Stimulated activated CD8-positive, alpha-beta memory T cell treated with anti-CD3 and anti-CD28 coated beads, Interleukin-2, amount 100 ng/mL, for 1 hour (primary cell): ENCODE measurements at places on chromosomes 1 and 21.

GRCh38 chr1:17594026-17594425 lies 54.5 kb downstream of the ARHGEF10L start:
- no peak for DNase-seq

DNA sequence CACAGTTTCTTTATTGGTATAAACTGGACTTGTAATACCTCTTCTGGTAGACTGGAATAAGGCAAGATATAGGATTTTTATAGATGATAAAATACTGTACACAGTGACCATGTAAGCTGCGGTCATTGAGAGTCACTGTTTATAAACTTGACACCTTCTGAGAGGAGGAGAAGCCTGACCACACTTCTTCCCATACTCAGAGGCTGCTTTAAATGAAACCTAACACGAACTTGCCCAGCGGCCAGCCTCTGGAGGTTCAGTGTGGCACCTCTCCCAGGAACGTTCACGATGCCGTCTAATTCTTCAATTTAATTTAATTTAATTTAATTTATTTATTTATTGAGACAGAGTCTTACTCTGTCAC lies 22.5 kb downstream of the MTARC1 start:
- DNase-seq: no peak

DNA sequence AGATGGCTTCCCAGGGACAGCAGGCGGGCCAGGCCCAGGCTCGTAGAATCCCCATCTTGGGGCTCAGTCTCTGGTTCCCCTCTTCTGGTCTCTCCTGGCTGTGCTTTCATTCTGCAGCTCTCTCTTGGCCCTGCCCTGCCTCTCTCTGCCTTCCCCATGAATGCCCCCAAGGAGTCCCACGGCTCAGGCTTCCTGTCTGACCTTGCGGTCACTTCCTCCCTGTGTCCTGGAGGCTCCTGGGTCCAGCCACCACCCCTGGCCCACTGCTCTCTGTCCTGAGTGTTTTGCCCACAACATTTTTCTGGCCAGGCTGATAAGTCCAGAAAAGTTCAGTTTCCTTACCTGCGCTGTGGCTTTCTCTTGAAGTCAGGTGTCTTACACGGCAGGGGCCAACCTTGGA lies 29.1 kb downstream of the PIGP start:
- no peak for DNase-seq

- DNase-seq: no peak
Measured at GRCh38 chr1:236516929-236517704, 6.7 kb upstream of the LGALS8 start.

DNA sequence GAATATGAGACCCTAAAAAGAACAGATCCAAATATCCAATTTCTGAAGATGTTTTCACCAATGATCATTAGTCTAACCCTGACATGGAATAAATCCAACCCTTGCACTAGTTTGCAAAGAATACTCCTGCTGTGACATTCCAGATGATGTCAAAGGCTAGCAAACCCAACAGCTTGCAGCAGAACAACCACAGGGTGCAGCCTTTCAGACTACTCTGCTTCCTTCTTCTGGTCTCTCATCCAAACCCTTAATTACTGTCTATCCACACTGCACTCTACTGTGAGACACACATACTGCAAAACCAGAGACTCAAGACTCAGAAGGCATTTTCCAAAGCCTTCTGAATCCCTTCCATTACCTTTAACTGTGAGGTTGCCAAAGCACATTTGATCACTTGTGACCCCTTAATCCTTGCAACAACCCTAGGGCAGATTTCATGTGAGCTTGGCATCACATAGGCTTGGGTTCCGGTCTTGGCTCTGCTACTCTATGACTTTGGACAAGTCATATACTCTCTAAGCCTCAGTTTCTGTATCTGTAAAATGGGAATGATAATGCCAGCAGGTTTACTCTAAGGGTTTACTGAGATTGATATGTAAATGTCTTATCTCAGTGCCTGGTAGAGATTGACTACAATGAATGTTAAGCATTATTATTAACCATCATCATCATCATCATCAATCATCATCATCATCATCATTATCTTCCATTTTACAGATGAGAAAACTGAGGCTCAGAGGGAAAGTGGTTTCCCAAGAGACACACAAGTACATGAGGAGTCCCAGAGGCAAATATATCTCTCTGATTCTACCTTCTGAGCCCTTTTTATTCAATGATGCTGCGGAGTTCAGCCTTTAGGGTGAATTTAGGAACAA lies 94.5 kb downstream of the SYF2 start:
- no peak for DNase-seq

GRCh38 chr1:22917989-22918388 lies 54.7 kb downstream of the LACTBL1 start:
- no peak for DNase-seq

- DNase-seq: no peak
Measured at GRCh38 chr21:17848228-17848627, 29.1 kb upstream of the C21orf91 start.

- DNase-seq: no peak
Measured at GRCh38 chr1:53073287-53073686, 11.3 kb downstream of the PODN start.

DNA sequence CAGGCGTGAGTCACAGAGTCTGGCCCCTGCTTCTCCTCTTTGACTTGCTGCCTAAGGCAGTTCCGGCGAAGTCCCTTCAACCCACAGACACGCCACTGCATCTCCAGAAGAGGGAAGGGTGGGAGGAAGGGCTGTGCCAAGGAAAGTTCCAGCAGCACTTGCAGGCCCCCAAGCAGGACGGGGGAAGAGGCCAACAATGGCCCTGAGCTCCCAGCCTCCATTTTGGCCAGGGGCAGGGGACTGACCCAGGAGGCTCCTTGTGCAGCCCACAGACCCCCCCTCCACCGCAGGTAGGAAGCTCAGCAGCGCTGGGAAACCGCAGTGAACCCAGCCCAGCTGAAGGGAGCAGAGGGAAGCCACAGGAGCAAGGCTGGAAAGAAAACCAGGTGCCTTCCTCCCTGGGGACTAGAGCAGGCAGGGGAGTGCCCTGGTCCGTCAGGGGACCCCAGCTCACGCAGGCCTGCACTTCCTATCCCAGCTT lies 35.4 kb downstream of the ACOT7 start:
- no peak for DNase-seq

- no peak for DNase-seq
Measured at GRCh38 chr1:91120421-91120820, 98.6 kb upstream of the ZNF644 start.

DNA sequence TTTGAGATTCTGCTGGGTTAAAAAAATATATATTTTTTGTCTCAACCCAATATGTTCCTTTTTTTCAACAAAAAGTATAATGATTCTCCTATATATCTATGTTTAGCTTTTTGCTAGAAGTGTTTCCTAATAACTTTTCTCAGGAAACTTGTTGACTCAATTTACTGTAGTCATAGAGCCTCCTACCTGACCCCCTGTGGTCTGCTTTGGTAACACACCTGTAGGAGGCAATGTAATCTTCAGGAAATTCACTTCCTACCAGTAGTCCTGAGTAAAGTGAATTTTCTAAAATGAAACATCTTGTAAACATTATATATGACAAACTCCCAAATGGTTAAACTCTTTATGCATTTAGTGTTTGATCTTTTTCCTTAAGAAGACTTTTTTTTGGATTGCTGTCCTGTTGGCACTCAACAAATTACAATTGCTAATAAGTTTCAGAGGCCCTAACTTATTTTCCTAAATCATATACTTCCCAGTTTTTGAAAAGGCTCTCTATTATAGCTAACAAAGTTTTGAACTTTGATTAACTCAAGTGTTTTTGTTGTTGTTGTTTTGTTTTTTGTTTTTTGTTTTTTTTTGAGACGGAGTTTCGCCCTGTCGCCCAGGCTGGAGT lies 118.3 kb downstream of the OLFML2B start:
- DNase-seq: no peak

DNA sequence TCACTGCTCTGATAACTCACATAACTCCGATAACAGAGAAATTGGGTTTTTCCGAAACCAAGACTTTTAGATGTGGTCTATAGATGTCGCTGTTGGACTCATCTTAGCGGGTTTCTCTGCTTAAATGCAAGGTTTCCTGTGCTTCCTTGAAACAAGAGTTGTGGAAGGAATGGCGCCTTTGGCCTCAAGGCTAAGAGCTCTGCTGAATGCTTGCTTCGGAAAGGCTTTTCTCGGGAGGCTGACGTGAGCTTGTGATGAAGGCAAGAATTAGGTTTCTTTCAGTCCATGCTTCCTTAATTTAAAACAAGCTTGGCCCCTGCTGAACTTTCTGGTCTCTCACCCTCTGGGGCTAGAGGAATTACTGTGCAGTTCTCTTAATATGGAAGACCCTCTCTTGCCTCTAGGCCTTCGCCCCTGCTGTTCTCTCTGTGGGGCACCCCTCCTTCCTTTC lies 113.5 kb downstream of the MAP3K21 start:
- no peak for DNase-seq

DNA sequence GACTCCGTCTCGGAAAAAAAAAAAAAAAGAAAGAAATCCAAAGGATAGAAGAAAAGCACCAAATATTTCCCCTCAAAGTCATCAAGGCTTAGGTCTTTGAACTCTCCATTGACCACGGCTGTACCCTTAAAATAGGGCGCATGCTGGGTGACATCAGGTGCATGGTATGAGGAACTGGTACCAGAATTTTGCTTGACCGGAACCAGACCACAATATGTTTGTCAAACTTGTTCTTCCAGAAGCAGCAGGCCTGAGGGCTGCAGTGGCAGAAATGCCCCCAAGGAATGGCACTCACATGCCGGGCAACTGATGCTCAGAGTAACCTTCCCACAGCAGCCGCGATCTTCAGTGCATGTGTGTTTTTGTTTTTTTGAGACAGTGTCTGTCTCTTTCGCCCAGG lies 21.0 kb downstream of the RCC1 start:
- no peak for DNase-seq

DNA sequence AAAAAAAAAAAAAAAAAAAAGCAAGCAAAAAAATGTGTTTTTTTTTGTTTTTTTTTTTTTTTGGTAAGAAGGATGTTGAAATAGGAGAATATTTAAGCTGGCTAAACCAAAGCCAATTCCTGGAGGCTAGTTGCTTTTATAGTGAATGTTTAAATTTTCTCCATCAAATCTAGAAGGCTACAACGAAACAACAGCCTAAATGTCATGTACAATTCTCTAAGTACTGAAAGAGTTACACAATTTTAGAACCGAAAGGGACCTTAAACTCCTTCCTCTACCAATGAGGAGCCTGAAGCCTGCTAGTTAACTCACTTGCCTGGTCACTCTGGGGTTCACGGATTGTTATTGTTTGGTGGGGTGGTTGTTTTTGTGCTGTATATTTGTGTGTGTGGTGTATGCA lies 3.5 kb downstream of the WLS start:
- DNase-seq: no peak

GRCh38 chr1:55904541-55904940 lies 674.8 kb downstream of the PLPP3 start:
- DNase-seq: no peak

DNA sequence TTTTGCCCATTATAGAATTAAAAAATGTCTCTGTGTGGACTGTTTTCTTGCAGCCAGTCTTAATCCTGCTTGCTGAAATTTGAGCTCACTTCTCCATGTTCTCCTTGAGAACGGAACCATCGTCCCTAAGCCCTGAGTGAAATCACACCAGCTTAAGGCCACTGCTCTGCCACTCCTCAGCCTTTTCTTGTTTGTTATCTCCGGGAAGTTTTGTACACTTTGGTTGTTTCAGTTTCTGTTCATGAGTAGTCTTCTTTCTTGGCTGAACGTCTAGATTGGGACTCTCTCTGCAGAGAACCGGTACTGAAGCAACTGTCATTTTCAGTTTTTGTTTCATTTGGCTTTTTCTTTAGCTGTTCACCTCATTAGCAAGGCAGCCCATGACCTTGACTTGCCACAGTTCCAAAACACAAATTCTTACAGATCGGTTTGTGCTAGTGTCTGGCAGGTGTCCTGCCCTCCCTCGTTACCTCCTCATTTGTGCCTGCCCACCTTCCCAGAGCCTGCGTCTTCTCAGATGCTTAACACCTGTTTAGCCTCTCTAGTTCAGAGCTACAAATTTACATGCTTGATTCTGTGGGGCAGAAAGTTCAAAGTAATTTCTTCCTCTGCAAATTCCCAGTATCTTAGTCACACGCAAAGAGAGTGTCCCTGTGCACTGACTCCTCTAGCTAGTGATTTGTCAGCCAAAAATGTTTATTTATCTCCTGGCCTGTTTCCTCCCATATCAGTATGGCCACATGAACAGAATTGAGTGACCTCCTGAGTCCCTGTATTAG lies 12.4 kb downstream of the PSEN2 start:
- no peak for DNase-seq

- DNase-seq: no peak
Measured at GRCh38 chr1:93779540-93780165, 98.0 kb upstream of the BCAR3 start.

- no peak for DNase-seq
Measured at GRCh38 chr1:22880174-22880601, 92.5 kb downstream of the LACTBL1 start.

DNA sequence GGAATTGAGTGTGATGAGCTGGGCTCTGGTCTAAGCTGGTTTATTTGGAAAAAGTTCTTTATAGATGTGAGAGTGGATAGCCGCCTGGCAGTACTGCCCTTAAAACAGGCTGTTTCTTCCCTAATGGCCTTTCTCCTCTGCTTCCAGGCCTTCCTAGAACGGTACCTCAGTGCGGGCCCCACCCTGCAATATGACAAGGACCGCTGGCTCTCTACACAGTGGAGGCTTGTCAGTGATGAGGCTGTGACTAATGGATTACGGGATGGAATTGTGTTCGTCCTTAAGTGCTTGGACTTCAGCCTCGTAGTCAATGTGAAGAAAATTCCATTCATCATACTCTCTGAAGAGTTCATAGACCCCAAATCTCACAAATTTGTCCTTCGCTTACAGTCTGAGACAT lies 49.2 kb downstream of the VANGL1 start:
- no peak for DNase-seq

- DNase-seq: no peak
Measured at GRCh38 chr1:204923201-204923600, 52.5 kb downstream of the NFASC start.

GRCh38 chr1:171802207-171802606 lies 20.7 kb downstream of the METTL13 start:
- DNase-seq: no peak

DNA sequence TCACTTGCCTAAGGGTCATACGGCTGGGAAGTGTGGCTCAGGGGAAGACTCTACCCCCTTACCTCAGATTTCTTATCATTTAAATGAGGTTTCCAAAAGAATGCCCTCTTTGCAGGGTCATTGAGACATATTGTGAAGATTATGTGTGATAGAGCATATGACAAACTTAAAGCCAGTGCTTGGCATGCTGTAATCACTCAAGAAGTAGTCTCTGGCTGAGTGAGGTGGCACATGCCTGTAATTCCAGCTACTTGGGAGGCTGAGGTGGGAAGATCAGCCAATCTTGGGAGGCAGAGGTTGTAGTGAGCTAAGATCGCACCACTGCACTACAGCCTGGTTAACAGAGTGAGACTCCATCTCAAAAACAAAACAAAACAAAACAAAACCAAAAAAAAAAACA lies 7.5 kb upstream of the LDLRAD2 start:
- no peak for DNase-seq

- no peak for DNase-seq
Measured at GRCh38 chr1:25765136-25765922, 34.7 kb upstream of the SELENON start.

DNA sequence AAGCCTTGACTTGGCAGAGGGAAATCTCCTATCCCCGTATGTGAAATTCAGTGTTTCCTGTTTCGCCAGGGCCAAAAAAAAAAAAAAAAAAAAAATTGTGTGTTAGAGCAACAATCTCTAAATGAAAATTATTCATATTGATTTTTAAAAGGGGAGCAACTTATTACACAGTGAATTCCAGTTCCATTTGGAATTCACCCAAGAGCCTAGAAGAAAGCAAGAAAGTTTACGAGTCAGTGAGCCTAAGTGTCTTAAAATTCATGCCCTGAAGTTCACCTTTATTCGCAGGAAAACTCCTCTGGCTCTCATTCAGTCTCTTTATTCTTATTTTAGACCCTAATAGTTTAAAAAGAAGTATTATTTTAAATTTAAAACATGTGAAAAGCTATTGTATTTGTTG lies 42.1 kb upstream of the HUNK start:
- no peak for DNase-seq
